ENCODE measurements at places on chromosomes 1 and 21. TPM values are rescaled to one million over a fixed set of nuclear protein-coding genes. Genes with fewer than 3 reads are reported as not detected.

Gene GLMP
- 83.3 TPM for total RNA-seq

Gene PRMT2
- 107 TPM for total RNA-seq

Gene FAF1
- total RNA-seq: 57.6 TPM

GRCh38 chr21:41783476-41784180 lies 16.8 kb upstream of the RIPK4 start:
- H3K4me3 ChIP-seq: no peak overlapping the region
- no peaks in the 10 kb centered on the region for H3K36me3 ChIP-seq
- DNase-seq: no peak
- H3K27ac ChIP-seq: no peak overlapping the region
- no peaks in the 10 kb centered on the region for H3K4me1 ChIP-seq

DNA sequence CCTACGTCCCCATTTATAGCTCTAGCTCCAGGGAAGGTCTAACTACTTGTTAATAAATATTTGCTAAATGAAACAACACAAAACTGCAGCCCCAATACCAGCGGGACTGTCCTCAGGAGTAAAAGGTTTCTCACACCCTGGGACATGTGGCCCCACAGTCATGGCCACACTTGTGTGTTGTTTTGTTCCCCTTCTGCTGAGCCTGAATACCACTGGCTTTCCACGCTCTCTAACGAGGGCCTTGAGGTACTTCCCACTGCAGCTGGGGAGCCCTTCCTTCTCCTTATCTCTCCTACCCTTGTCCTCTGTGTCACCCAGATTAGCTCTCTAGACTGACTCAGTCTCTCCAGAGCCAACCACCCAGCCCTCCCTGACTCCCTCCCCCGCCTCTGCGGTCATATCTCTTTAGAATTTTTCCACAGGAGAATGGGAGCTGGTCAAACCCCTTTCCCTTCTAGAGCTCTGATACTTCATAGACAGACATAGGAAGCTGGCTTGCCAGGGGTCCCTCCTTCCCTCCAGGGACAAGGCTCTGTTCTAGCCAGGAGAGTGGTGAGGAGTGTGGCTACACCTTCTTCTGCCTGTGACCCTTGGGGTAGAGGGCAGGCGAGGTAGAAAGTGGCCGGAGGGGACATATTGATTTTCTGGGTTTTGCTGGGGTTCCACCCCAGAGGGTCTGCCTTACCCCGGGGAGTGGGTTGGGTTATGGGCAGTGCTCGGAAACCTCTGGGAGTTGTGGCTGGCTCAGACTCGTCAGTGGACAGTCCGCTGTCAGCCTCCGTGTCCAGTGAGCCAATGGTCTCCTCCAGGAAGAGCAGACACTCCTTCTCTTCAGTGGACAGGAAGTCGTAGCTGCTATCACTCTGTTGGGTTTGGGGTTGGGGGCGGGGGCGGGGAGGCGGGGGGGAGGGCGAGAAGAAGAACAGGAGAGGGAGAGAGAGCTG lies 8.1 kb downstream of the C1orf116 start:
- no peak overlapping the region for H3K4me3 ChIP-seq
- no peak overlapping the region for H3K27ac ChIP-seq
- H3K4me1 ChIP-seq: no peaks in the 10 kb centered on the region
- DNase-seq: no peak

GRCh38 chr1:223844787-223845036 lies 1.0 kb downstream of the TP53BP2 start:
- H3K36me3 ChIP-seq: no peaks in the 10 kb centered on the region
- no peaks in the 10 kb centered on the region for H3K27me3 ChIP-seq
- DNase-seq: no peak
- H3K4me3 ChIP-seq: peak overlapping the region; percentile 78
- H3K4me1 ChIP-seq: peaks cover 18% of the 10 kb centered on the region

DNA sequence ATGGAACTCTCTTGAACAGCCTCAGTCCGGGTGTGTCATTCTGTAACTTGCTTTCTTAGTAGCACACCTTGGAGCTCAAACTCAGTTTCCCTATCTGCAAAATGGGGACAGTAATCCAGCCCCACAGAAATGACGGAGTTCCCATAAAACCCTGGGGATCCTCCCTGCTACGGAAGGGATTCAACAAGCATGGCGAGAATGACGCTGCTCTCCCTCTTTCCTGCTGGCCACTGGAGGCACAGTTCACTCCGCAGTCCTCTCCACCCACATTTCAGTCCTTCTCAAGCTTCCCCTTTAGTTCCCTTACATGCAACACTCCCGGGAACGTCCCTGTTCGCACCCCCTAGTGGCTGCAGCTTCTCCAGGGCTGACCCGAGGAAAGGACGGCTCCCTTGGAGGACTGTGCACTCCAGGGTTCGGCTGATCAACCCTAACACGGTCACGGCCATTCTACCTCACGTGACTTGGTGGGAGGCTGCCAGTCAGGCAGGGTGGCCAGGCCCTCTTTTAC lies 20.6 kb downstream of the RUNX3 start:
- H3K4me1 ChIP-seq: no peaks in the 10 kb centered on the region
- H3K27me3 ChIP-seq: no peaks in the 10 kb centered on the region
- no peak overlapping the region for H3K27ac ChIP-seq
- DNase-seq: peak; percentile 69
